Keratinocyte (primary cell): ENCODE measurements at places on chromosomes 16 and 17. TPM values are rescaled to one million over a fixed set of nuclear protein-coding genes. Genes with fewer than 3 reads are reported as not detected.

KRT9 gene
- 0.85 to 1.6 TPM (median 1.5 TPM) in 3 replicates for polyA plus RNA-seq

YBX2 gene
- 0.01 to 0.05 TPM (median 0.05 TPM) in 3 replicates for polyA plus RNA-seq

MATCAP1 gene
- 9.0 to 15.0 TPM (median 13.3 TPM) in 3 replicates for polyA plus RNA-seq

CTRB2 gene
- not detected in 3 replicates for polyA plus RNA-seq

SERPINF2 gene
- polyA plus RNA-seq: 0.93 to 1.5 TPM (median 0.96 TPM) in 3 replicates

NOG gene
- polyA plus RNA-seq: 0.32 to 2.9 TPM (median 0.68 TPM) in 3 replicates

SKAP1 gene
- 0.09 TPM in 1 of 3 replicates, not detected in the others for polyA plus RNA-seq

TMC8 gene
- 0.14 to 0.41 TPM (median 0.40 TPM) in 3 replicates for polyA plus RNA-seq

PIPOX gene
- polyA plus RNA-seq: 0.03 to 0.15 TPM in 2 of 3 replicates, not detected in the other

TTLL6 gene
- polyA plus RNA-seq: not detected in 3 replicates

TUBG1 gene
- 35.1 to 141 TPM (median 54.8 TPM) in 3 replicates for polyA plus RNA-seq

IFI35 gene
- 22.0 to 34.8 TPM (median 27.6 TPM) in 3 replicates for polyA plus RNA-seq

ANKFN1 gene
- 0.06 to 0.12 TPM (median 0.08 TPM) in 3 replicates for polyA plus RNA-seq

WNT3 gene
- polyA plus RNA-seq: 1.9 to 2.8 TPM (median 2.0 TPM) in 3 replicates

MYH13 gene
- not detected in 3 replicates for polyA plus RNA-seq

KRTAP4-4 gene
- polyA plus RNA-seq: not detected in 3 replicates

EIF5A gene
- 769 to 1,493 TPM (median 948 TPM) in 3 replicates for polyA plus RNA-seq

MYL4 gene
- not detected in 3 replicates for polyA plus RNA-seq

RHOT2 gene
- polyA plus RNA-seq: 58.7 to 97.0 TPM (median 61.7 TPM) in 3 replicates

TAX1BP3 gene
- 105 to 197 TPM (median 126 TPM) in 3 replicates for polyA plus RNA-seq

ZP2 gene
- not detected in 3 replicates for polyA plus RNA-seq

SBK1 gene
- polyA plus RNA-seq: 0.01 to 0.04 TPM (median 0.03 TPM) in 3 replicates

NACA2 gene
- polyA plus RNA-seq: 0.18 to 0.79 TPM in 2 of 3 replicates, not detected in the other

PDIA2 gene
- 0.18 to 0.46 TPM (median 0.42 TPM) in 3 replicates for polyA plus RNA-seq

TP53TG3D gene
- 0.13 to 0.29 TPM (median 0.22 TPM) in 3 replicates for polyA plus RNA-seq

KRTAP17-1 gene
- not detected in 3 replicates for polyA plus RNA-seq

CREBBP gene
- 2.2 to 5.0 TPM (median 4.6 TPM) in 3 replicates for polyA plus RNA-seq

DUS2 gene
- polyA plus RNA-seq: 17.8 to 30.7 TPM (median 22.9 TPM) in 3 replicates

KRTAP3-2 gene
- polyA plus RNA-seq: not detected in 3 replicates

OR1A1 gene
- polyA plus RNA-seq: not detected in 3 replicates

NPIPA5 gene
- 7.7 to 10.3 TPM (median 9.4 TPM) in 3 replicates for polyA plus RNA-seq

PRSS27 gene
- polyA plus RNA-seq: 0.20 to 0.67 TPM (median 0.22 TPM) in 3 replicates

TAOK1 gene
- polyA plus RNA-seq: 17.8 to 26.7 TPM (median 19.4 TPM) in 3 replicates

PRSS22 gene
- 2.2 to 3.7 TPM (median 3.5 TPM) in 3 replicates for polyA plus RNA-seq

HES7 gene
- polyA plus RNA-seq: 0.05 to 0.33 TPM (median 0.16 TPM) in 3 replicates

HOXB4 gene
- 0.46 to 0.89 TPM (median 0.59 TPM) in 3 replicates for polyA plus RNA-seq

CDC42EP4 gene
- 5.9 to 11.1 TPM (median 9.4 TPM) in 3 replicates for polyA plus RNA-seq

MT4 gene
- 0.77 to 2.1 TPM in 2 of 3 replicates, not detected in the other for polyA plus RNA-seq

PERCC1 gene
- polyA plus RNA-seq: not detected in 3 replicates

TBC1D3B gene
- 0.71 to 2.0 TPM (median 0.71 TPM) in 3 replicates for polyA plus RNA-seq

HYDIN gene
- 0.41 to 0.62 TPM (median 0.49 TPM) in 3 replicates for polyA plus RNA-seq

ASPHD1 gene
- polyA plus RNA-seq: 0.71 to 1.8 TPM (median 0.88 TPM) in 3 replicates

BAHCC1 gene
- polyA plus RNA-seq: 0.52 to 1.0 TPM (median 0.80 TPM) in 3 replicates

EPN3 gene
- polyA plus RNA-seq: 50.7 to 155 TPM (median 66.7 TPM) in 3 replicates
